Head of caudate nucleus (tissue), 42 donors: ENCODE measurements at places on chromosomes 1 and 21.

- DNase-seq, result no peak
Measured at GRCh38 chr21:45592208-45592619, 50.0 kb upstream of the SLC19A1 start.

- no peak for DNase-seq
Measured at GRCh38 chr1:211376807-211377470, 50.3 kb downstream of the TRAF5 start.

GRCh38 chr1:55352080-55352810 lies 137.1 kb upstream of the USP24 start:
- no peak for DNase-seq

- DNase-seq, result no peak
Measured at GRCh38 chr1:234985516-234986294, 142.9 kb downstream of the TOMM20 start.

DNA sequence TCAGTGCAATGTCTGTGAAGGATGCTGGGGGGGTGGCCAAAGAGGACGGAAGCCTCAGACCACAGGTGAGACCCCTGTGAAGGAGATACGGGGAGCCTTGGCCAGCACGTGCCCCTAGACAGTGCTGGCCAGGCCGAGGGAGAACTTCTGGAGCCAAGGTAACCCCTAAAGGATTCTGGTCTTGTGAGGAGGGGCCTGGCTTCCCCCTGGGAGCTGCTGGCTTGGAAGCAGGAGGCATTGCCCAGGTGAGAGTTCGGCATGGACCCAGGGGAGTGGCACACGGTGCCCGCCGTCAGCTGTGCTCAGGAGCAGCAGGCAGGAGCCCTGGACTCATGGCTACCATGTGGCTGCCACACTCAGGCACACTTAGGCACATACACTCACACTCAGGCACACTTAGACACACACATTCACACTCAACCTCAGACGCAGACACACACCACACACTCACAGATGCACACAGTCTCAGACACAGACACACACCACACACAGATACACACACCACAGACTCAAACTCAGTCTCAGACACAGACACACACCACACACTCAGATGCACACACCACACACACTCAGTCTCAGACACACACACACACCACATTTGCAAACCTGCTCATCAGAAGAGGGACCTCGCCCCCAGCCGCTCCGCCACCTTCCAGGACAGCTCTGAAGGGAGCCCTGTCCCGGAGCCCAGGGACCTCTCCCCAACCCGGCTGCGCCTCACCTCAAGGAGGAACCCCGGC lies 1.1 kb upstream of the COL6A2 start:
- no peak for DNase-seq
